NCI-H2107 (cell line): ENCODE measurements at places on chromosomes 7 and 10.

DNA sequence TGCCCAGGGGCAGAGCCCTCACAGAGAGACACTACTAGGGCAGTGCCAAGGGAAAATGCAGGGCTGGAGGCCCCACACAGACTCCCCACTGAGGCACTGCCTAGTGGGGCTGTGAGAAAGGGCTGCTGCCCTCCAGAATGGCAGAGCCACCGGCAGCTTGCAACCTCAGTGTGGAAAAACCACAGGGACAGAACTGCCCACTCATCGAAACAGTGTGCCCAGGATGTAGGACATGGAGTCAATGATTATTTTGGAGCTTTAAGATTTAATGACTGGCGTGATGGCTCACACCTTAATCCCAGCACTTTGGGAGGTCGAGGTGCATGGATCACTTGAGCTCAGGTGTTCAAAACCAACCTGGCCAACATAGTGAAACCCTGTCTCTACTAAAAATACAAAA is 27.5 kb upstream of the MSS51 start:
- DNase-seq = no peak

GRCh38 chr10:14751014-14751896 is 23.4 kb downstream of the FAM107B start:
- no peak for DNase-seq

GRCh38 chr10:48649349-48649944 is 35.2 kb upstream of the WDFY4 start:
- DNase-seq = no peak

DNA sequence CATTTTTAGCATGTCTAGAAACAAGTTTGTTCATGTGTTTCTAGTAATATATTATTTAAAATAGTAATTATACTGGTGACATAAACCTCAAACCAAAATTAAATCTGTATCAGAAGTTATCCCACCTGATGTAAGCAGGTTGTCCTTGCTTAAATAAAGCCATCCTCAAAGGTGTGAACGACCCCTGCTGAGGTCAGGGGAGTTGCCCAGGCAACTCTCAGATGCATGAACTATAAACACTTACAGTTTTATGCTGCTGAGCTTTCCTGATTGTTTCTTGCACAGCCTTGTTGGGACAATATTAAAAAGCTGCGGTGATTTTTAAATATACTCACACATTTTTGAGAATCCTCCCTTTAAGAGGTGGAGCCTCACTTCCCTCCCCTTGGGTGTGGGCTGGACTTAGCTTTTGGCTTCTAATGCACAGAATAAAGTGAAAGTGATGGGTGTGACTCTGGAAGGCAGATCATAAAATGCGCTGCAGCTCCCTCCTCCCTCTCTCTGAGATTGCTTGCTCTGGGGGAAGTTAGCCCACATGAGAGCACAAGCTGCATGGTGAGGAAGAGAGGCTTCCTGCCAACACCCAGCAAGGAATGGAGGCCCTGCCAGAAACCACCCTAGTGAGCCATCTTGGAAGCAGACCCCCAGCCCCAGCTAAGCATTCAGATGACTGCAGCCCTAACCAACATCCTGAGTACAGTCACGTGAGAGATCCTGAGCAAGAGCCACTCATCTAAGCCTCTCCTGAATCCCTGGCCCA is 152.7 kb downstream of the SKIDA1 start:
- no peak for DNase-seq

GRCh38 chr10:133294189-133294588 is 14.5 kb downstream of the TUBGCP2 start:
- DNase-seq = no peak

GRCh38 chr10:43960477-43960876 is 311.8 kb upstream of the ZNF32 start:
- DNase-seq = no peak

DNA sequence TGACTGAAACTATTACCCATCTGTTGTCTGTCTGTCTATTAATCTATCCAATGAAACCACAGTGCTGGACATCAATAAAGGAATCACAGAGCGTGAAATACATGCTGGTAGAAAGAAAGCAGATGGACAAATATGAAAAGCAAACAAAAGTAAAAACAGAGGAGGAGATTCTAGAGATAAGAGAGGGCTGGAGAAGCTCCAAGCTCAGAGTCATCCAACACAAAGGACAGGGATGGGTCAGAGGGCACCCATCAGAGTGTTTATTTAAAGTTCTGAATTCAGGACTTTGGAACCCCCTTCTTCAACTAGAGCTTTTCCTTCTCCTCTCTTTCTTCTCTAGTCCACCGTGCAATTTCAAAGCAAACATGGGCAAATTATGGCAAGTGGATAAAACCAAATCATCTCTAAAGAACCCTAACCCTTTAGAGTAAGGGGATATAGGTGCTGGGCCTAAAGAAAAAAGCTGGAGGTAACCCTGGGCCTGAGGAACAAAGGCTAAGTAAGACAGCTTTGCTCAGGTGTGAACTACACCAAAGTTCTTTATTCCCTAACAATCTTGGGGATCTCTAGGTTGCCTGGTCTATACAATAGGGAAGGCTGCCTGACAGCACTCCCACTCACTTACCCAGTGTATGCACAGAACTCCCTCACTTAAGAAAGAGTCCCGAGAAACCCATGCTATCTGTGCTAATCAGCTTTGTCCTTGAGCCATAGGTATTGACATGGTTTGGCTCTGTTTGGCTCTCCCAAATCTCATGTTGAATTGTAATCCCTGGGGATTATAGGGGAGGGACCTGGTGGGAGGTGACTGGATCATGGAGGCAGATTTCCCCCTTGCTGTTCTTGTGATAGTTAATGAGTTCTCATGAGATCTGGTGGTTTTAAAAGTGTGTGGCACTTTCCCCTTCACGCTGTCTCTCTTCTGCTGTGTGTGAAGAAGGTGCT is 97.0 kb downstream of the BAMBI start:
- no peak for DNase-seq

- DNase-seq = no peak
Measured at GRCh38 chr10:7952266-7952665, 102.2 kb upstream of the GATA3 start.

GRCh38 chr10:97713339-97713825 is at the start of gene MARVELD1:
MARVELD1 (plus strand) TSS chr10:97713730; CDS start chr10:97713877, 147 bp downstream.
- DNase-seq = no peak

DNA sequence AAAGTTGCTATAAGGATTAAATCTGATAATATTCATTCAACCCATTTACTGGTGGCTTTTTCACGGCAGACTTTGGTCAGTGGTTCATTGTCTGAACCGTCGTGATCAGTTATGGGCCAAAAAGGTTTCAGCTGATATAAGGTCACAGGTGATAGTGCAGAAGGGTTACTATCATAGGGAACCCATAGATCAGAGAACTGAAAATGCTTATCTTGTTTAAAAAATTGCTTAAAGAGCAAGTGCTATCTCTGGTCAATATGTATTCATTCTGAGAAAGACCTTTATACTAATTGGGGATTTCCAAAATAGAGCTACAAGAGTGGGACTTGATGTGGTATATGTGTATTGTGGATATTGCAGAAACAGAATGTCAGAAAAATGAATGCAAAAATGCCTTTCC is 147.8 kb upstream of the SEMA3E start:
- no peak for DNase-seq

GRCh38 chr10:29136411-29136810 is 152.5 kb upstream of the LYZL1 start:
- DNase-seq = no peak

DNA sequence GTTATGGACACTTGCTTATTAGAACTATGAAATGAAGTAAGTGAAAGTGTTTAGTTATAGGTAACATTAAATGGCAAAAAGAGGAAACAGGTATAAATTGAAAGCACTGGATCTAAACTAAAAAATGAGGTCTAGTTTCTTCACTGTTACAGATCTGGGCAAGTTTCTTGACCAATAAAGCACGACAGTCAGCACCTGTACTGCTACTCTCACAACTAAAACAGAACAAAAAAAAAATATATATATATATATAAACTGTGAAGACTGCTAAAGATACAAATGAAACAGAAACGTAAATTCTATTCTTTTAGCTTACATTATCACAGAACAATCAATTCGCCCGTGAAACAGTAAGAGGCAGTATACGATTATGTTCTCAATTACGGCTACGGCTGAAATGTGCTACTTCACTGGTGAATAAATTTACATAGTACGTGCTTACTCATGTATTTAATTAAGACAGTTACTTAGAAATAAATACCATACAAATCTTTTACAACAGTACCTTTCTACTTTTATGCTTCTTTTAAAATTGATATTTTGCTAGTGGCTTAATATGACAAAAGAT is 4.2 kb downstream of the AHR start:
- DNase-seq = no peak

- DNase-seq = no peak
Measured at GRCh38 chr7:158805937-158806336, 23.4 kb downstream of the ESYT2 start.

- no peak for DNase-seq
Measured at GRCh38 chr10:119726676-119727261, 919 bp downstream of the INPP5F start.

DNA sequence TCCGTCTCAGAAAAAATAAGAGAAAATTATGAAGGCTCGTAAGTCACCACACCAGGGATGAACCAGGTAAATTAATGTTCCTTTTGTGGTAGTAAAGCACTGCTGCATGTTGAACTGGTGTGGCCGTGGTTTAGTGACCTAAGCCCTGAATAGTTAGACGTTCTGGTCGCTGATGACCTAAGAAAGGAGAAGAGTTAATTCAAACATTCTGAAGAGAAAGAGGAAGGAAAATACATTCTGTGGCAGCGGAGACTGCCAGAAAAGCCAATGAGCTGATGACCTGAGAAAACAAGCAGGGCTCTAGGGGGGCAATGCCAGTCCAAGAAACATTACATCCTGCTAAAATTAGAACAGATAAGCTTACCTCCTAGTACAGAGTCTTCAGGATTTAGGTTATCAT is 17.5 kb downstream of the DNAJC9 start:
- DNase-seq = no peak

GRCh38 chr10:79444199-79445119 is 965 bp downstream of the ZCCHC24 start:
- no peak for DNase-seq

DNA sequence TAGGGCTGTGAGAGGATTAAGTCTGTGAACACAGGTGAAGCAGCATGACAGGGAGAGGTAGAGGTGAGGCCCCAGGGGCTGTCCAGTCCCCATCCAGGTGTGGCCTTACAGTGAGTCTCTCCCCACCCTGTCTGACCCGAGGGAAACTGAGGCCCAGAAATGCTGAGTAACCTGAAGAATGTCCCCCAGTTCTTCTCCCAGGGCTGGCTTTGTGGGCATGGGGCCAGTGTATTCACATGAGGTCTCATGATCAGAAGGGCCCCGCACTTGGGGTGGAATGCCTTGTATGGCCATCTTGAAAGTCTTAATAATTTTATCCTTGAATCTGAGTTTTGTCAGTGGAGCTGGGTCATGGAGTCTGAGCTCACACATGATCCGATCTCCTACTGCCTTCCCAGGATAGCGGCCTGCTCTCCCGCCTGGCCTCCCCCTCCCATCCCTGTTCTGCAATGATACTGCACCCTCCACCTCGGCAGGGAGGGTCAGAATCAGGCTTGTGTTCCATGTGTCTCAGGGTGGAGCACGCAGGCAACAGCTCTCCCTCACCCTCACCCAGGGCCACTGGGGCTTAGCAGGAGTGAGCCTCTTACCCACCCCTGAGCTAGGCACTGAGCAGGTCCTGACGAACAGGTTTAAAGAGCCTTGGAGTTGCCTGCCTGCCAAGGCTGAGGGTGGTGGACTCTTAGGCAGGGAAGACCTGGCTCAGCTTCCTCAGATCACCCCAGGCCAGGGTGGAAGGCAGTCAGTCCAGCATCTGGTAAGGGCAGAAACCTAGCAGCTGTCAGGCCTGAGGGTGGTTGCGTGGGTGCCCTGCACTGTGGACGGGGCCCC is 41.4 kb upstream of the NPFFR1 start:
- DNase-seq = no peak

DNA sequence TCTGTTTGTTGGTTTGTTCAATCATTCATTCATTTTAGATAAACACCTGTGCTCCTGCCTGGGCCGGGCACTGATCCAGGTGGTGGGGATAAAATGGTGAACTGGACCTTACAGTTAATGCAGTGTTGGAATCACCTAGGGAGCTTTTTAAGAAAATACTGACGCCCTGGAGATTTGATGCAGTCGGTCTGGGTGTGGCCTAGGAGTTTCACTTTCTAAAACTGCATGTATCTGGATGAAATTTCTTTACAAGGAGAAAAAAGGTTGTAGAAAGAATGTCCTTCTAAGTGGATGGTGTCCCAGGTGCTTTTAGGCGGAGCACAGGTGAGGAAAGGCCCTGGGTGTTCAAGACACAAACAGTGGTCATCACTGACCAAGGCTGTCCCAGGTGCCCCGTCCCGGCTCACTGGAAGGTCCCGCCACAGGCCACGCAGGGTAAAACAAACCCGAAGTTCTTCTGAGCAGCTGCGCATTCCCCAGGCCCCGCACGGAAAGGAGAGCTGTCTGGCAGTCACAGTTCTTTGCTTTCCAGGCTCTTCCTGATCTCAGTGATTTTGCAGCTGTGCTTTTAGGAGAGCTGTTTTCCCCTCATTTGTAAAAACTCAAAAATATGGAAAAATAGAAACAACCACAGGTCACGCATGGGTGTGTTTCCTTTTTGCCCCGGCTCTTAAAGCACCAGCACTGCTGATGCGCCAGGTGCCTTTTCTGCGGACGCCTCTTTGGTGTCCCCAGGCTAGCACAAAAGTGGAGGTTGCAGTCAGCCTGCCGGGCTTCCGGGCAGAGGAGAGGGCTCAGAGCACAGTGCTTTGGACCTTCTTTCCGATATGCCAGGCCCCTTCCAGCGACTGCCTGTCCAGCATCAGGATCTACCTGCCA is 161.9 kb downstream of the GRK5 start:
- DNase-seq = no peak

DNA sequence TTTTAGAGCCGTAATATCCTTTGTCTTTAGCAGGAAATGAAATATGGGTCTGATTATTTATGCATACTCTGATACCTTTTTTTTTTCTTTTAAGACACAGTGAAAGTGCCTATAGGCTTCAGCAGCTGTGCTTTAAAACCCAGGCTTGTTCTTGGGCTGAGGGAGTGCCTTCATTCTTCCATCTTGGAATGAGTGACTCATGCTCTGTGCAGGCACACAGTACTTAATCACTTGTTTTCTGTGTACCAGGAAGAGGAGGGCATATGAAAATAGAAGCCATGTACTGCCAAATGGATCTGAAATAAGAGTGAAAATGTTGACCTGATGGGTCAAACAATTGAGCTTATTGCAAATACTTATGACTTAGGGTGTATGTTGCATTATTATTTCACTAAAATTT is 12.0 kb downstream of the INPP5F start:
- no peak for DNase-seq

DNA sequence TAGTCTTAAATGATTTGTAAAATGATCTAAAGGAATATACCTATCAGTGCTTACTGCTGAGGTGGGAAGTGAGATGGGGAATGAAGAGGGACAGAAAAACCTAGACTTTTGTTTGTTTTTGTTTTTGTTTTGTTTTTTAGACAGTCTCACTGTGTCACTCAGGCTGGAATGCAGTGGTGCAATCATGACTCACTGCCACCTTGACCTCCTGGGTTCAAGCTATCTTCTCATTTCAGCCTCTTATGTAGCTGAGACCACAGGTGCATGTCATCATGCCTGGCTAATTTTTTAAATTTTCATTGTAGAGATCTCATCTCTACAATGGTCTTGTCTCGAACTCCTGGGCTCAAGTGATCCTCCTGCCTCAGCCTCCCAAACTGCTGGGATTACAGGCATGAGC is 116.4 kb upstream of the SEM1 start:
- DNase-seq = no peak

GRCh38 chr7:51121931-51122425 is 194.6 kb downstream of the COBL start:
- peak; percentile 69 for DNase-seq
